ENCODE measurements at places on chromosomes 2 and 18.

GRCh38 chr2:74471332-74472065, 981 bp downstream of the MRPL53 start:
- DNase-seq, result no peak

GRCh38 chr2:142834021-142834420, 43.4 kb upstream of the KYNU start:
- DNase-seq, result no peak

DNA sequence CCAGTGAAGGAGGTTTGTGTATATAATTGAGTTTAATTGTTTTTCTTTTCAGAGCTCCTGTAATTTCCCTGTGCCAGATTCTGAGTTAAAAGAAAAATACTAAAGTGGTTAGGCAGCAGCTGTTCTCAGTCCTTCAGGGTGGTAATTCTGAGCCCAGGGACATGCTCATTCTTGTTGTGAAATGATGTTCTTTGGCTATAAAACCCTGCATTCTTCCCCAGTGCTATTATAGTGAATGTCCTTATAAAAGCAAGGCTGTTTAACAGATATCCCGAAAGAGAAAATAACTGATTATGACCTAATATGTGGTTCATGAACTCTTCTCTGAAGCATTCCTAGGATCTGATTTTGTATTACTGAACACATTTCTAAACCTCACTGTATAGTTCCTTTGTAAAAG, 34.0 kb downstream of the ADAM23 start:
- no peak for DNase-seq

DNA sequence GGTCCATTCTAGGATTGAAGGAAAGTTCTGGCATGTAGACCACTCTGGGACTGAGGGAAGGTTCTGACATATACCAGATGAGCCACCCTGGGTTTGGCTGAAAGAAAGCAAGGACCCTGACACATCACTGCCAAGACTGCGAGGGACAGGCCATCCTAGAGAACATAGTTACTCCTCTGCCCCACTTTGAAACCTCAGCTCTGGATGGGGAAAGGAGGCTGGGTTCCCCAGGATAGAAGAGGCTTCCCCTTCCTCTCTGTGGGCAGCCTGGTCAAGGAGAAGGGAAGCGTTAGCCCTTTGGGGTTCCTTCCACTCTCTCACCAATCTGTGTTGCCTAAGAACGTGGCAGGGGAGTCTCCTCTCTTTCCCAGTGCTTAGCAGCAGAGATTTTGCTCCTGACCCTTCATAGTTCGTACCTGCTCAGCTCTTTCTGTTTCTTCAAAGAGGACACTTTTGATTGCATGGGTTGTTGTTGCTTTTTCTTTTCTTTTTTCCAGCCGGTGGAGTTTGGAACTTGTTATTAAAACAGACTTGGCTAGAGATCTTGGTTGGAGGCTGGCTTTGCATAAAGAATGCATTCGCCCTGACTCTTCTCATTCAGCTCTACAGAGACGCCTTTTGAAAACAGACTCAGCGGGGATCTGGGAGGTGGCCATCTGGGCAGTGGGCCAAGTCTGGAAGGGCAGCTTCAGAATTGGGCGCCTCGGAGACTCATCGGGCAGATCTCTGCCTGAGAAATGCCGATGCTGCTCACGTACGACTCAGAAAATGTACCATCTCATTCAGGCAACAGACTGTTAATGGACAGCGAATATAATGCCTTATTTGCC, 166.1 kb downstream of the CLIP4 start:
- no peak for DNase-seq

DNA sequence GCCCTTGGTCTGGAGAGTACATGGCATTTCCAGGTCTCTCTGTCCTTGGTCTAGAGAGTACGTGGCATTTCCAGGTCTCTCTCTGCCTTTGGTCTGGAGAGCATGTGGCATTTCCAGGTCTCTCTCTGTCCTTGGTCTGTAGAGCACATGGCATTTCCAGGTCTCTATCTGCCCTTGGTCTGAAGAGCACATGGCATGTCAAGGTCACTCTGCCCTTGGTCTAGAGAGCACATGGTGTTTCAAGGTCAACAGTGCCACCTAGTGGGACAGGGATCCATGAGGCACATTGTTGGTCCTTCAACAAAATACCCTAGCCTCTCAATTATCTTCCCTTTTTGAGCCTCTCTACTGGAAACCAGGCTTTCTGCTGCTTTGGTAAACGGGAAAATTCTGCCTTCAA, 250.2 kb downstream of the OTX1 start:
- no peak for DNase-seq

GRCh38 chr2:64338910-64339500, 115.0 kb upstream of the LGALSL start:
- DNase-seq, result no peak

DNA sequence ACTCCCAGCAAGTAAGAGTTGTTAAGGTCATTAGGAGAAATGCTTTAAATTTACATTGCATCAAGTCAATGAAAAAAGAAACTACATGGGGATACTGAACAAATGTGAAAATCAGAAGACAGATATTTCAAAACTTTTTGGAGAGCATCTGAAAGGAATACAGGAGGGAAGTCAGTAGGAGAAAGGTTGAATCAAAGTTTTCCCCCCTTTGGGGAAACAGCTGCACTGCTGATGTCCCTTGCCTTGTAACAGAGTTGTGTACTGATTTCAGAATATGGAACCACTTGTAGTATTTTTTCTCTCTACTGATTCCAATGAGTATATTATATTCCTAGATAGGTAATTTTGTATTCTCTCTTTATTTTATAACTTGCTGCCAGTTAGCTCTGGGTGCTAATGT, 592.5 kb upstream of the ZEB2 start:
- no peak for DNase-seq

GRCh38 chr18:79947881-79948610, 3.4 kb downstream of the SLC66A2 start:
- DNase-seq, result no peak

DNA sequence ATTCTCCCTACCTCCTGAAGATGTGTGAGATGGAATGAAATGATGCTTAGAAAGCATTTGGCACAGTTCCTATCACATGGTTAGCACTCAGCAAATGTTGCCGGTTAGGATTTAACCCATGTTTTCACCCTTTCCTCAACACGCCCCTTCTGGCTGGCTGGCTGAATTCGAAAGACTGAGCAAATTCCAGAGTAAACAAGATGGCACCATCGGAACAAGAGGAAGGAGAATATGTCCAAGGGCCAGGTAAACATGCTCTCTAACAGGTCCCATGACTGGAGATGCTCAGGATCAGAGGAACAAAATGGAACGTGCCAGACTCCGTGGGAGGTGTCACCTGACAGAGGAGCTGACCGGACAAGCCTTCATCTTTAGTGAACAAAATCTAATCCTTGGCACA, 145.6 kb downstream of the ANKRD44 start:
- no peak for DNase-seq

DNA sequence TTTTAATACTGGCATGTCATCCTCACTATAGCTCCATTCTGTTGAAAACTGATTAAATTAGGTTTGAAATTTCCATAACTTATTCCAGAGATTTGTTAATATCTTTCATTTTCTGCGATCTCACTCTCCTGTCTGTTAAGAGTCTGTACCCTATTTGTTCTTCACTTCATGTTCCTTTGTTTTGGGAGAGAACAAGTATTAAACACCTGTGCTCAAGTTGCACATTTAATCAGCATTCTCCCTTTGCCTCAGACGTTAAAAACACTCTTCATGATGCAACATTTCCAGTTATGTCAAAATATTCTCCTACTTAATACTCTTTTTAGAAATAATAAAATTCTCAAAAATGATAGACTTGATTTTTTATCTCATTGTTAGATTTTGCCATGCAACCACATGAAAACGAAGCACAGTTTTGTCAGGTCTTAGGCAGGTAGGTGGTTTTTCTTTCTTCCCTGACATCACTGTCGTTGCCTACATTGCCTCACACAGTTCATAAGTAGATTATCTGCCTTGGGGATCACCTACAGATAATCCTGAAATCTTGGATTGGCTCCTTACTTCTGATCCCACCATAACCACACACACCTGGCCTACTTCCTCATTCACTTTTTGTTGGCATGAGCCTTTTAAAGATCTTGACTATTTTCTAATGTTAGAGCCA, 109.9 kb downstream of the GAREM1 start:
- no peak for DNase-seq

- no peak for DNase-seq
These were observed 138.9 kb downstream of the PMAIP1 start for GRCh38 chr18:60038731-60039130.

Data from NCI-H774 (cell line).